ENCODE measurements at places on chromosomes 6 and 20.

DNA sequence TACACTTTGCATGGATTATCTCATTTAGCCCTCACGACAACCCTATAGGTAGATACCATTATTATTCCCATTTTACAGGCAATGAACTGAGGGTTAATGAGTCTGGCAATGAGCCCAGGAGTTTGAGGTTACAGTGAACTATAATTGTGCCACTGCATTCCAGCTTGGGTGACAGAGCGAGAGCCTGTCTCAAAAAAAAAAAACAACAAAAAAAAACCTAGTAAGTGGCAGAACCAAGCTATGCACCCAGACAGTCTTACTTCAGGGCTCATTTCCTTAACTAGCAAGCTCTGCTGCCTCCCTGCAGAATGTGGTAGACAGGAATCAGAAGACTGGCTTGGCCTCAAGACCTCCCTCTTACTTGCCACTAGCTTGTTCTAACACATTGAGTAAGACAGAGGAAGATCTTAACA lies 71.9 kb upstream of the RREB1 start:
- no peak for DNase-seq

GRCh38 chr6:39072830-39073229 lies 24.2 kb downstream of the GLP1R start:
- DNase-seq = no peak

DNA sequence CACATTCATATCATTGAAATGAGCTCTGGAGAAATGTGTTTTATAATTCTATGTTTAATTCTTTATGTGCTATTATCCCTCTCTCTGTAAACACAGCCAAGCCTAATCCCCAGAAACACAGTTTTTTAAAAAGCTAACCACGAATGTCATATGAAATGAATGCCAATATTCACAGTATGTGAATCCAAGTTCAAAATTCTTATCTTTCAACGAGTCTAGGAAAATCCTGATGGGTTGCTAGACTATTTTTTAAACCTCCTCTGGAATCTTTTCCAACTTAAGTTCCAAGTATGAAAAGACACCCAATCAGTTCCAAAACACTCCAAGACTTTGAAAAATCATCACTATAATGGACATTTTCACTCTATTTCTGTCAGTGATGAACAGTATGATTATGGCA lies 689.3 kb downstream of the HACE1 start:
- DNase-seq = no peak

DNA sequence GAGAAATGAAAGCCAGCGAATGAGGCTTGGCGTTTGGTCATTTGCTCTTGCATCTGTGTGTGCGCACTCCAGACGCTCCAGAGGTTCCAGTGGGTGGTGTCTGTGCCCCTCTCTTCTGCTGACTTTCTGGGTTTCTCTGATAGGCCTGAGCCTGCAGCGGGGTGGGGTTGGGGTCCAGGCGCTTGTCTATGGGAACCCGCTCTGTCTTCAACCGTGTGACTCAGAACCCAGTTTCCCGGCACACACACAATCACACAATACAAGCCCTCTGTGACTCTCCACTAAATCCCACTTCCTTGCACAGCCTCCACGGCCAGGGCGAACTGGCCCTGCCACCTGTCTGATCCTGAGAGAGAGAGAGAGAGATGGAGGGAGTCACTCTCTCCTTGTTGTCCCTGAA lies 24.6 kb downstream of the RBM38 start:
- DNase-seq = no peak

GRCh38 chr6:7143476-7143974 lies 35.8 kb downstream of the RREB1 start:
- no peak for DNase-seq

DNA sequence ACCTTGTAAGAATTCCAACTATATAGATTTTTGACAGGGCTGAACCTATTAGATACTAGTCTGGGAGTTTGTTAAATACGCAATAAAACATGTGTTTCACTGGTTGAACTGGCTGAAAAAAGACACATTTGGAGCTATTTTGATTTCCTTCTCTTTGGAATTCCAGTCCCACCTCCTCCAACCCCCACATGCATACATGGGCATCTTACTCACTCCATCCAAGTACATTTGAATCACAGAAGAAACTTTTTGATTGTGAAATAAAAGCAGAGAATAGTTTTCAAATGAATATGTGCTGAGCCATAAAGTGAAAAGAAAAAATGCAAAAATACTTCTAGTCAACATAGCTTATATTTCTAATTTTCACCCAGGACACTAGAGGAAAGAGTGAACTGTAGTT lies 33.9 kb upstream of the STXBP5 start:
- no peak for DNase-seq

- no peak for DNase-seq
Measured at GRCh38 chr6:34084591-34085290, 61.1 kb downstream of the GRM4 start.

- DNase-seq = no peak
Measured at GRCh38 chr20:53707371-53708055, 113.9 kb upstream of the ZNF217 start.

- peak; percentile 10 for DNase-seq
Measured at GRCh38 chr6:42520786-42521607, 42.8 kb upstream of the UBR2 start.

DNA sequence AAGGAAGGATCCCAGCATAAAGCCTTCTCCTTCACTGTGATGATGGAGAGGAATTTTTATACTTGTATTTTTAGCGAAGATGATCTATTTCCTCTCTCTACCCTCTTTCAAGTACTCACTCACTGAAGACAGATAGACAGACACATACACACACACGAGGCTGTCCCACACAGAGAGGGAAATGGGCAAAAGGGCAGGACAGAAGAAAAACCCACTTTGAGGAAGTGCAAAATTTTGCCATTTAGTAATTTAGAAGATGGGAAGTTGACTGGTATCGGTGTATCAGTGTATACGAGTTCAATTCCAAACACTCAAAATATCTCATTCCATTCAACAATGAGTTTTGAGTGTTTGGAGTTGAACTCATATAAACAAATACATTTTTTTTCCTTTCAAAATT lies 30.9 kb downstream of the HEBP2 start:
- DNase-seq = no peak

DNA sequence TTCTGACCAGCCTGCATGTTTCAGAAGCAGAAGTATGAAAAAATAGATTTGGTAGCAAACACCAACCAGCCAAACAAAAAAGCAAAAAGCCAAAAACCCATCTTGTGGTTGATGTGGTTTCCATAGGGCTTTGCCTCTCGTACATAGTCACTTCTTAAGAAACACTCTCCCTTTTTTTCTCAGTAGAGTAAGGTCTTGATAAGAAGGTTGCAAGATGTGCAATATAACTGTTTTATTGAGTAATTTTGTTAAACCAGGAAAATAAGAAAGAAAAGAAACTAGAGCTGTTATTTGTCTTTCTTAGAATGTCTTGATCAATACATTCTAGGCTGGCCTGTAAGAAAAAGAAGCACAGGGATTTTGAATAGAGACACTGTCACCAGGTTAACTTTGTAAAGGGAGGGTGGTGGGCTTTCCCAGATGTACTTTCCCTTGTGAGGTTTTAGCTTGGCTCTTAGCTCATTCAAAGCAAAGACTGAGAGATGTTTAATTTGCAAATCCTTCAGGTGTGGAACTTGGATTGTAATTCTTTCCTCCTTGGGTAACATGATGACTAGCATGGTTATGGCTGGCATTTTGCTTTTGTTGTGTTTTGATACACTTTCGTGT lies 49.7 kb downstream of the AKAP12 start:
- no peak for DNase-seq

DNA sequence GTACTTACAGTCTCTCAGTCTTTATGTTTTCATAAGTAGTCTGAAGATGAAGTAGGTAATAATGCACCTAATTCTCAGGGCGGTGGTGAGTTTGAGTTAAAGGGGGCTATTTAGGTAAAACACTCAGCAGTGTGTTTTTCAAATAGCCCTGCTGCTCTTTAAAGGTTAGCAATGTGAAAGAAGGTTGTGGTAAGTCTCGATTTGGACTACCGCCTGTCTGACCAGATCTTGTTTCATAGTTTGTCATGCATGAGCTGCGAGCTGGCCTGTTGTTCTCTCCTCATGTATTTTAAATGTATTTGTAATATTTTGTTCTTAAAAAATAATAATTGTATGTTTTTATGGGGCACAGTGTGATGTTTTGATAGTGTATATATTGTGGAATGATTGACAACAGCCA lies 340.2 kb downstream of the DHX35 start:
- DNase-seq = no peak

GRCh38 chr20:5492937-5493336 lies 176.2 kb upstream of the PROKR2 start:
- DNase-seq = no peak

- no peak for DNase-seq
Measured at GRCh38 chr6:16822975-16823717, 61.9 kb upstream of the ATXN1 start.

DNA sequence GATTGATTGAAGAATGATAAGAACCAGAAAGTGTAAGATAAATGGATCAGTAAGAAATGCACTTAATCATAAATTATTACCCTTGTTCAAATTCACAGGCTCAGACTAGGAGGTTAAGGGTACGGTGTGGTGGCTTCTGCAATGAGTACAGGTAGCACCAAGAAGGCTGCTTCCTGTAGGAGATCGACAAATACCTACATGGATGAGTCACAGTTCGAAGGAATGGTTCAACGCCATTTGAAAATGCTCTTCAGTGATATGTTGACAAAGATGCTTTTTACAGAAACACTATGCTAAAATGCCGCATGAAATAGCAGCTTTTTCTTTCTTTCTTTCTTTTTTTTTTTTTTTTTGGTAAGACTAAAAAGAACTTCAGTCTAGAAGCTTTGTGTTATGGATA lies 116.2 kb downstream of the DTNBP1 start:
- DNase-seq = no peak

GRCh38 chr20:45873409-45874103 lies 7.5 kb upstream of the ZSWIM1 start:
- DNase-seq = no peak

- DNase-seq = no peak
Measured at GRCh38 chr6:125951323-125951722, 5.2 kb upstream of the HINT3 start.

DNA sequence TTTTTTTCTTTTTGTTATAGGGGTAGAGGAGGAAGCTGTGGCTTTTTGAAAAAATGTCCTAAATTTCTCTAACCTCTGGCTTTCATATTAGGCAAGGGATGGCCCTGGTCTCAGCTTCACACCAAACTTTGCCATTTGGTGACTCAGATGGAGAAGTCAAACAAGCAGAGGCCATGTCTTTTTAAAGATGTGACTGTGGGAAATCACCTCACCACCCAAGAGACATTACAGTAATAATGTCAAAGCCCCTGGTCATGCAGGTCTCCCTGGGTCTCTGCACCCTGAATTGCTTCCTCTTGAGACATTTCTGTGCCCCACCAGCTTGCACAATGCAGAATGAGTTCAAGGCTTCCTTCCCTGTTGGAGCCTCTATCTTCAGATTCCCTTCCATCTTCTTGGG lies 39.5 kb upstream of the ADGRF5 start:
- DNase-seq = no peak

DNA sequence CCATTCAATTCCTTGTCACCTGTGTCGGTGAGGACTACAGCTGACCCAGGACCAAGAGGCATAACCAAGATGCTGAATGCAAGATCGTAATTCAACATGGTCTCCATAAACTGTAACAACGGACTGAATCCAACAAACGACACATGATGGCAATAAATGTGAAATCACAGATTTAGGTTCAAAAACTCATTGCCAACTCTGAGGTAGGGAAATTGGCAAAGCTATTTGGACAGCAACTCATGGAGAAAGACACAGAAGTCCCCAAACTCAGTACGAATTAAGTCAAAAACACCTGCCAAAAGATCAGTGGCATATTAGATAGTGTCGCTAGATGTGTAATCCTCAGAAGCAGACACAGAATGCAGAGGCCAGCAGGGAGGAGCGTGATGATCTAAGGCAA lies 25.0 kb downstream of the CPNE5 start:
- DNase-seq = no peak

DNA sequence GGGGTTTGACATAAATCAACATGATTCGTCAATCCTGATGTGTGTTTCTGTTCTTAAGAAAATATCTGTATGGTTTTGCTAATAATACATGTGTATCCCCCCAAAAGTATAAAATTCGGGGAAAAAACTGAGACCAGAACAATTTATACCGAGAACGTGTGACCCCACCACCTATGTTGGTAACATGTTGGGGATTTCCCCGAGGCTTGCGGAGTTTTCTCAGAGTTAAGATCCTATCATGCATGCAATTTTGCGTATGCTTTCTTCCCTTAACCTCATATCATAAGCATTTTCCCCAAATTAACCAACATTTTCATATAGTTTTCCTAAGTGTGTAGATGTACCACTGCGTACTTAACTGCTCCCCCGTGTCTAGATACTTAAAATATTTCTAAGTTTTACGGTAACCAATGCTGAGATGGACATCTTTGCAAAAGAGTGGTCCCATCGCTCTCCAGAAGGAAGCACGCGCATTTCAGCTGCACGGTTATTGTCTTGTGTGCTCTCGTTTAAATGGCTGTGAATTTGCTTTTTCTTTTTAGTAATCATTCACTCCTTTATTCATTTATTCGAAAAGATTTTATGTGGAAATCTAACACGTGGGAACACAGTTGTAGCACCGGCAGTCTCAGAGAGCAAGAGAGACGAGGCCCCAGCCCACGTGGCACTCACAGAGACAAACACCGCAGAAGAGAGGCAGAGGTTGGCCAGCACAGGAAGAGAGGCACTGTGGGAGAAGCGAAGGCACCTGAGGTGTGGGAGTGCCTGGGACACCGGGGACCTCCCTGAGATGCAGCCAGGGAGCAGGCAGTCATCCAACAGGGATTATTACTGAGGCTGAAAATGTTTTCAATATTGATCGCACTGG lies 13.2 kb upstream of the IRF4 start:
- no peak for DNase-seq

- no peak for DNase-seq
Measured at GRCh38 chr20:40470445-40471260, 218.4 kb downstream of the MAFB start.

- no peak for DNase-seq
Measured at GRCh38 chr20:969868-970267, 32.2 kb downstream of the RSPO4 start.

GRCh38 chr20:19381947-19382346 lies 169.5 kb downstream of the SLC24A3 start:
- no peak for DNase-seq

GRCh38 chr6:132937466-132937906 lies 123.1 kb downstream of the RPS12 start:
- no peak for DNase-seq

- DNase-seq = no peak
Measured at GRCh38 chr6:134372603-134373281, 54.8 kb upstream of the SGK1 start.

- no peak for DNase-seq
Measured at GRCh38 chr6:89087881-89088280, 7.3 kb downstream of the PNRC1 start.

DNA sequence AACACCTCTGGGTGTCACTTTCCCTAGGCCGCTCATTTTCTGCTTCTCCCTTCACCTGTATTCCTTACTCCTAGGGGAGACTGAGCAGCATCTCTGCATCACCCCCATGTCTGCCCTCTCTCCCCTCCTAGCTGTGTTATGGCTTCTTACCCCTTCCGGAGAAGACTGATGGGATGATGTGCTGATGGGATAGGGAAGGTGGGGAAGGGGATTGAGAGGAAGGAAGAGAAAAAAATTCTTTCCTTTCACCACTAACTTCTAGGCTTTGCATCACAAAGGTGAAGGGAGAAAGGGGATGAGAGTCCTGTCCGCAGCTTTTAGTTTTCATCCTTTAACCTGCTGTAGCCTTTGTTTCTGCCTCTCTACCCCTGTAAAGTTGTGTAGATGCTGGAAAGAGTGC lies 26.7 kb downstream of the AKAP7 start:
- DNase-seq = no peak

GRCh38 chr6:167044696-167045095 lies 45.5 kb downstream of the CEP43 start:
- DNase-seq = no peak
